ENCODE measurements at places on chromosomes 1 and 21. TPM values are rescaled to one million over a fixed set of nuclear protein-coding genes. Genes with fewer than 3 reads are reported as not detected.
A peak's percentile ranks its signal among the peaks of the same experiment; 100 is the strongest.

DNA sequence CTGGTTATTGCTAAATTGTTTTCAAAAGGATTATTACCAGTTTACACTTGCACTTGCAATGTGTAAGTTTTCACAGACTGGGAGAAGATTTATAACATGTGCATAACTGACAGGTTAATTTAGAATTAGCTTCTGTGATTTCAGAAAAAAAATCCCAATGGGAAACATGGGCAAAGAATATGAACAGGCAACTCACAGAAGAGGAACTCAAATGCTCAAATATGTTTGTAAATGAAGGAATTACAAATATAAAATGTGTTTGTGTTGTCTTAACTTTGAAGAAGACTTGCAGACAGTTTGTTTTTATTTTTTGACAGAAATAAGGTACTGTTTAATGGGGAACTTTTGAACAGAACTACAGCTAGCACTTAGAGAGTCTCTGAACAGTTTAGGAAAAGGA is 8.4 kb downstream of the TSEN15 start:
- no peak for DNase-seq

GRCh38 chr1:178382372-178382771 is 114.4 kb downstream of the CLEC20A start:
- no peak for DNase-seq

DNA sequence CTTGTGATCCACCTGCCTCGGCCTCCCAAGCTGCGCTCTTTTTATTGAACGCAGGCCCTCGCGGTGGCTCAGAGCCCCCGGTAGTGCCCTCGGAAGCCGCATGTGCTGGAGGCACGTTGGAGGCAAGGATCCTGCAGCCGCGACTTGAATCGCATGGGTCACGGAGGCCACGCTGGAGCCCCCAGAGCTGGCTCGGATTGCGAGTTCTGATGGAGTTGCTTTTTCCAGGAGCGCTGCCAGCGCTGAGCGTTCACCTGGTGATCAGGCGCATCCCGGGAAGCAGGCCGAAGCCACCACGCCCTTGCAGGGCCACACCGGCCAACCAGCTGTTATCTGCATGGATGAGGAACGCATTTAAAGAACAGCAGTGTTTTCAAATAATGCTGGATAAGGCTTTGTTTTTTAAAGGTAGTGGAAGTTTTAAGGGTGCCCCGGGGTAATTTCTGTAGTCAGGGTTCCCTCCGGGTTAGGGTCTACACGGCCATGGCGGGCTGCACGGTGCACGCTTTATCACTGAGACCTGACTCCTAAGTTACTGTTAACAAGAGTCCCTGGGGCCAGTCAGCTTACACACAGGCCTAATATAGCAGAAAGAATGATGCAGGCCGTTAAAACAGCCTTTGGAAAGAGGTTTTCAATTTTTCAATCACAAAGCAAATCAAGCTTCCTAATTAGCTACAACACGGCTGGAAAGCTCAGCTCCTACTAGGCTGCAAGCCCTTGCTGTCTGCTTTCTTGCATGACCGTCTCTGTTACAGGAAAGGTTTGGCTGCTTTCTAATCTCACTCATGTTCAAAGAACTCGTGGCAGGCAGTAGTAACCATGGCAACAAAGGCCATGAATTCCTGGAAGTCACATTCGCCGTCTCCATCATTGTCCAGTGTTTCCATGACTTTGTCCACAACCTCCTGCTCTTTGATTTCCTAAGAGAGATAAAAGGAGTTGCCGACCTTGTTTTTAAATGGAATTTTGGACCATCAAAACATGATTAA is 6.0 kb downstream of the S100B start:
- DNase-seq, result no peak

DNA sequence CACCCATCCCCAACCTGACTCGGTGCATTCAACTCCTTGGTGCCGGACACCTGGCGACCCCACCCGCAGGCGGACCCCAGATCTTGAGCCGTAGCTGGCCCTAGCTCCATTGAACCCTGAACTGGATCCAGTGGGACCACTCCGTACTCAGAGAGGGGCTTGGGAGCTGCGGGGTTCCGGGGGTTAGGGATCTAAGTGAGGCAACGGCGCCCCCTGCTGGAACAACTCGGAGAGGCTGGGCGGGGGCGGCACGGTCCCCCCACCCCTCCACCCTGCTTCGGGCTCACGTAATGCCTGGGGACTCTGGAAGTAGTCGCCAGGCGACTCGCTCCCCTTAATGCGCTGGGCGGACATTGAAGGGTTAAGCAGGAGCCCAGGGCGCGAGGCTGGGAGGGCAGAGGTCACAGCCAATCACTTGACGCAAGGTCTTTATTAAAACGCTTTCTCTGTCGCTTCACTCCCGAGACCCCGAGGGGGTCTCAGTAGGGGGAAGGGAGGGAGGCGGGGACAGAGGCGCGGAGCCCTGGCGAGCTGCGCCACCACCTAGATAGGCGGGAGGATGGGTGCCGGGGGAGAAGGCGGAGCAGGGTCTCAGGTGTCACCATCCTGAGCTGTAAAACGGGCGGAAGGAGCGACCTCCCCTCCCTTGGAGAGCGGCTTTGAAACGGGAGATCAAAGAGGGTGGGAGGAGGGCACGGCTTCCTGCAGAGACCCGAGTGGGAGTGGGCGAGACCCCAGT is 704 bp upstream of the CRABP2 start:
- DNase-seq, result peak; percentile 97

DNA sequence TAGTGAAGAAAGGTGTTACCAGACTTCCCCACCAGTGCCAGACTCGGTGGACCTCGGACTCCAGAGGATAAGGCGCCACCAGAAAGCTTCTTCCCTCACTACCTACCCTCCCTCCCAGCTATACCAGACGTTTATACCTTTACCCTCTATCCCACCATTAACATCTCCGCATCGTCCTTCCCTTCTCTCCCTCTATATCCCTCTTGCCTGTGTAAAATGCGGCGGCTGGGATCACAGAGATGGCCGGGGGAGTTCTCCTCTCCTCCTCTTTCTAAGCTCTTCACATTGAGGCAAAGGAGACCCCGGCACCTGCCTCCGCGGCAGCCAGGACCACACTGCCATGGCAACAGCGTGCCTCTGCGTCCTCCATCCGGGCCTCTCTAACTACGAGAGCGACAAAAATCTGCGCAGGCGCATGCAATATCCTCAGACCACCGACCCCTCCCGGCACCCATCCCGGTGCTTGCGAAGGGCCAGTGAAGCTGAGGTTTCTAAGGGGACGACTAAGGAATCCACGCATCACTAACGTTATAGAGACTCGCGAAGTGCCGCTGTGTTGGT is at the start of gene CCDC181:
CCDC181 (minus strand) TSS at position 394 of the 561 bp plus-strand sequence. CDS start 2,547 bp downstream, outside the sequence.
- peak; percentile 96 for DNase-seq

DNA sequence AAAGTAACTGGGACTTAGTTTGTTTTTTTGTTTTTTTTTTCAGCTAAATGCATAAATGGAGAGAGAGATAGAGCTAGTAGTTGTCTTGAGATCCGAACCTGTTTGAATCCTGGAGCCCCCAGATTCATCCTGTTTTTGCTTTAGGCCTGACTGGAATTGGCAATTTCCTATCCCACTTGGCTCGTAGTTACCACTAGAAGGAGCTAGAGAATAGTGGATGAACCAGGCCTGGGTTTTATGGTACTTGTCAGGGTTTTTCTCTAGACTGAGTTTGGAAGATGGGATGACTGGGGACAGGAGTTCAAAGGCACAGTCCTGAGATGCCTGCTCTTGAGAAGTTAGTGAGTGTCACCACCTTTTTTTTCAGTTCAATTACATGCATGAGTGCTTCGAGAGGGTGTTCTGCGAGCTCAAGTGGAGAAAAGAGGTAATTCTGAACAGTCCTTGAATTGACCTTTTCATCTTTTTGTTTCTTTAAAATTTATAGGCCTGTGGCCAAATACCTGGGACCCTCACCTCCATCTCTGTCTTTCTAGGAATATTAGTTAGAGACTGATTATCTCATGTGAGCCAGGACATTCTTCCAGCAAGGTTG is 23.4 kb downstream of the CELF3 start:
- no peak for DNase-seq

GRCh38 chr1:248821101-248821500 is 4.6 kb downstream of the SH3BP5L start:
- no peak for DNase-seq

- DNase-seq, result no peak
Measured at GRCh38 chr1:227311389-227312001, 6.8 kb downstream of the CDC42BPA start.

- DNase-seq, result no peak
Measured at GRCh38 chr1:38527373-38527966, 332.1 kb downstream of the RRAGC start.

- DNase-seq, result no peak
Measured at GRCh38 chr1:2477791-2478499, 1.9 kb downstream of the PLCH2 start.

- no peak for DNase-seq
Measured at GRCh38 chr1:51299185-51299885, 31.0 kb downstream of the TTC39A start.

DNA sequence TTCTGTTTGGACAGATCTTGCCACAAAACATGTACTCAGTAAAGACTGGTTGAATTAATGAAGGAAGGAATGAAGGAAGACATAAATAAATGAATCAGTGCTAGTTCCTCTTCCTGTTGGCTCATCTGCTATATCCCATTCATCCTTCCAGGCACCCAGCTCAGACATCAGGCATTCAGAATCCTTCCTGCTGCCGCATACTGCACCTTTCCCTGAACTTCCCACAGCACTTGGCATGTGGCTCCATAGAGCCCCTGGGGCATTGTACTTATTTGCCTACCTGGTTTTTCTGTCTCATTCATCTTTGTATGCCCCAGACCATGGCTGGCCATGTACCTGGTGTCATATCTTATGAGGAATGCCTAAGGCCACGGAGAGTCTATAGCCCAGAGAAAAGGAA is 34.4 kb upstream of the ZNF648 start:
- no peak for DNase-seq

DNA sequence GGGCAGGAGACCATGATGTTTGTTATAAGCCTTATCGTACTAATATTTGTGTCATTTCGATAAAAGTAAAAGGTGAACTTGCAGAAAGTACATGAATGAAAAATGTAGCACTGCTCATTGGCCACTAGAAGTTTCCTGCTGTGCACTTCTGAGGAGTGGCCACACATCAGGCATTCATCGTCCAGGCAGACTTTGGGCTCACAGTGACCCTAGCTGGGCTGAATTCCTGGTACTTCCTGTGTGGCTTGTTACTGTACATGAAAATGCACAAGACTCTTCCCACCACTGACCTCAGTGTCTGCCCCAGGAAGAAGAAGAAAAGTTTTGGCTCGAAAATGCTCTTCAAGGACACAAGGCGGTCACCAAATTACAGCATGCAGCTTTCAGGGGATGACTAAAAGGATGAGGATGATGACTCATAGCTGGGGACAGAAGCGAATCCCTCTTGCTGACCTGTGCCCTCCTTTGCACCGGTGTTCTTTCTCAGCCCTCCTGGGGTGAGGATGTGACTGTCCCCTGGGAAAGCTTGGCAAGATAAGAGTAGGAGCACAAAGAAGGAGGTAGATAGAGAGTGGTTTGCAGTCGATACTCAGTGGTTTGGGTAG is 252.4 kb upstream of the KAZN start:
- peak; percentile 83 for DNase-seq

- peak; percentile 30 for DNase-seq
Measured at GRCh38 chr1:30447701-30448100, 275.7 kb downstream of the MATN1 start.

GRCh38 chr1:215264649-215265048 is 182.1 kb downstream of the KCNK2 start:
- no peak for DNase-seq

GRCh38 chr1:185768371-185768770 is 34.2 kb downstream of the HMCN1 start:
- no peak for DNase-seq

- no peak for DNase-seq
Measured at GRCh38 chr1:3116150-3116510, 47.1 kb downstream of the PRDM16 start.

FBLIM1 gene
- total RNA-seq, result 58.4 TPM

RGS4 gene
- total RNA-seq, result 0.56 TPM

GNAT2 gene
- not detected for total RNA-seq
